Activated T-cell treated with anti-CD3 and anti-CD28 coated beads for 48 hours (primary cell): ENCODE measurements at places on chromosomes 2 and 18.

DNA sequence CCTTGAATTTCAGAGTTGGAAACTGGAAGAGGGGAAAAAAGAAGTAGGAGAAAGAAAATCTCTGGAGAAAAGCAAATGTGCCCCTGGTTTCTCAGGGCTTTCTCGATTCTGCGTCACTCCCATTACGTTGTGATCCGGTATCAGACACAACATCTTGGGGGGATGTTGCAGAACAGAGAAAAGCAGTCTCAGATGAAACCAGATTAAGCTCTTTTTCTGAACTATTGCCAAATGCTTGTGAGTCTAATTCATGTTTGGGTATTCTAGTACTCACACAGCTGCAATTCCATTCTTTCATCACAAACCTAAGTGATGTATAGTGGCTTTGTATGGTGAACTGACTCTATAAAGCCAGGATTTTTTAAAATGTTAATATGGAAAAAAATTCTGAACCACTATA lies 233.2 kb downstream of the TCF4 start:
- no peak for DNase-seq

DNA sequence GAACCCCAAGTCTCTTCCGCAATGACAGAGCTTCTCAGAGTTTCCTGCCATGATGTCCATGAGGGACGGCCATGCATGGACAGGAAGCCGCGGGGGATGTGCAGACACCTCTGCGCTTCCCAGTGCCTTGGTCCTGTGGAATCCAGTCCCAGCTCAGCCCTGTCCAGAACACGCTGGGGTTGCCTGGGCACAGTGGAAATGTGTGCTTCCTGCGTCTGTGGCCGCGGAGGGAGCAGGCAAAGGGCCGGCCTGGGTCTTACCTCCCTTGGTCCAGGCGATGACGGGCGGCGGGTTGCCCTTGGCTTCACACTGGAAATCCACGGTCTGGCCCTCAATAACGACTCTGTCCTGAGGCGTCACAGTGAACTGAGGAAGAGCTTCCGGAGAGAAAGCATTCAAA lies 79.6 kb downstream of the PXDN start:
- no peak for DNase-seq

- DNase-seq: no peak
Measured at GRCh38 chr2:202278944-202279343, 13.4 kb downstream of the NOP58 start.

DNA sequence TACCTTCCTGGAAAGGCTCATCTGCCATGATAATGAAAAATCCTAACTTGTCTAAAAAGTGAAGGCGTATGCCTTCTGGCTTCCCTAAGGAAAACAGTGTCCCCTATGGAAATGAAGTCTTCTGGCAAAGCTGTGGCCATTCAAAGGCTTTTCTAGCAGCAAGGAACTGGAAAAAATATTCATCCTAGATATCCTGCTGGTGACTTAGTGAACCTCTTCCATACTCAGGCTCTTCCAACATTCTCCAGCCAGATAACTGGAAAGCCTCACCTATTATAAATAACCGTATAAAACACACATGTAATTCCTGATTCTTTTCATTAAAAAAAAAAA lies 84.7 kb downstream of the RBMS1 start:
- DNase-seq: no peak

GRCh38 chr18:49031511-49032188 lies 80.9 kb upstream of the SMAD7 start:
- DNase-seq: peak; percentile 20

DNA sequence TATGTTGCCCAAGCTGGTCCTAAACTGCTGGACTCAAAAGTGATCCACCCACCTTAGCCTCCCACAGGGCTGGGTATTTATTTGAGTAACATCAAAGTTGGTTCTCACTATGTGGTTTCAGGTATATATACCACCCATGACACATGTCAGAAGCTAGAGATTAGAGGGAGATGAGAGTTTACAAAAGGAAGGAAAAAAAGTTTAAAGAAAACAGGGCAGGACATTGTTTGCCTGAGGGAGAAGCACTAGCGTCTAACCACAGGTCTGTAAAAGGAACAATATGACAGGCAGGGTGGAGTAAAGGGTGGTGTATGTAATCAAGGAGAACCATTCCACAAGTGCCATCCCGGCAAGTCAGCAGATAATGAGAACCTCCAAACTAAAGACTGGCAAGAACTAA lies 8.5 kb downstream of the CEP76 start:
- DNase-seq: no peak

DNA sequence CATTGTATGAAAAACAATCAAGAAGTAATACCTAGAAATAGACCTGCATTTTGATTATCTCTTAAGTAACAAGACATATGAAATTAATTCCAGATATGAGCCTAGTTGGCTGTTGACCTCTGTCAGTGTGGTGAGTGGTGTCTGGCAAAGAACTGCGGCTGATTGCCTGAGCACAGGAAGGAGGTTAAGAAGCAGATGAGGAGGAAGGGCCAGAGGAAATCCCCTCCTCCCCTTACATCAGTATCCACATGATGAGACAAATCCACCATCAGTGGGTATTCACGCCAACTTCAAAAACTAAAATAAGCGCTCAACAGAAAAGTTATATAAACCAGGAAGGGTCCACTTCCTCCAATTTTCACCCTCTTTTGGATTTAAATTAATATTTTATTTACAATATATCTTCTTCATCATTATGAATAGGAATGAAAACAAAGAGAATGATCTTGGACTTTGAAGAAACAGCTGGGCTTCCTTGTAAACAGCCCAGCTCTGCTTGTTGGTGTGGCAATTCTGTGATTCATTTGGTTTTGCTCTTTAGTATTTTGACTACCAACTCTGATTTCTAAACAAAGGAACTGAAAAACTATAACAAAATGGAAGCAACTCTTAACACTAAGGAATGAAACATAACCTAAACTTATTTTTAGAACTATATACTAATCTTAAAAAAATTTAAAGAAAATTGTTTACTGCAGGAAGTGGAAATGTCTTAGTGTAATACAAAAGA lies 27.3 kb downstream of the RFTN2 start:
- no peak for DNase-seq

DNA sequence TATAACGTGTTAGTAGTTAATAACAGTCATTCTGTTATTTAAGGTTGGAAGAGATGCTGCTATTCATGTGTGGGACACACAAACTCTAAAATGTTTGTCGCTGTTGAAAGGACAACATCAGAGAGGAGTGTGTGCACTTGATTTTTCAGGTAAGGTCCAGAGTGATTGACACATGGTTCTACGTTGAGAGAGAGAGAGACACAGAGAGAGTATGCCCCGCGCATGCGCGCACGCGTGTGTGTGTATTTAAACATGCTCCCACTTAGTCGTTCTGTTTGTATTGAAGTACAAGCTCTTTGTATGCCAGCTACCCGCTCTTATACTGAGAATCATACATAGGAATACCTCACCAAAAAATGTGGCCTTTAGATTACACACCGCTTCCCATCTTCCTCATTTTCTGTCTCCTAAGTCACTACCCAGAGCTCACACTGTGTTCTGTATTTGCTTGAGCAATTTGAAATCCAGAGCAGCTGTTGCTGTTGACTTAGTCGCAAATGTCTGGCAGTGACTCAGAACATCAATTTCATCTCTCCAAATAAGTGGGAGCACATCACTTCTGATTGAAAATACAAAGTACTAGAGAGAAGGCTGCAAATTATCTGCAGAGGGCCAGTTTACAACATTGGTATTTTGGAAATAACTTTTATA lies 148.1 kb downstream of the EML6 start:
- no peak for DNase-seq

DNA sequence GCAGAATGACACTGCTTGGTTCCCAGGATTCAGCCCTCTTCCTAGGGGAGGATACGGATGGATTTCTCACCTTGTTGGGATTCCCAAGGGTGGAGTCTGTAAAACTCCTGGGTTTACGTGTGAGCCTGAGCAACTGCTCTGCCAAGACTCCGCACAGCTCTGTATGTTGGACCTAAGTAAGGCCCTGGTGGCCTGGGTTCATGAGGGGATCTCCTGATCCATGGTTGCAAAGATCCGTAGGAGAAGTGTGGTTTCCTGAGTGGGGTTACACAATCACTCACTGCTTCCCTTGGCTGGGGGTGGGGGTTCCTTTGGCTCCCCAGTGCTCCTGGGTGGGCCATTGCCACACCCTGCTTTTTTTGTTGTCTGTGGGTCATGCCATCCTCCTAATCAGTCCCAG lies 37.7 kb downstream of the ANKRD12 start:
- DNase-seq: no peak

- DNase-seq: no peak
Measured at GRCh38 chr2:236656721-236657120, 87.1 kb downstream of the ACKR3 start.

- DNase-seq: no peak
Measured at GRCh38 chr2:98093146-98093545, 6.2 kb downstream of the VWA3B start.

GRCh38 chr18:58522132-58522531 lies 106.8 kb downstream of the ALPK2 start:
- DNase-seq: no peak

DNA sequence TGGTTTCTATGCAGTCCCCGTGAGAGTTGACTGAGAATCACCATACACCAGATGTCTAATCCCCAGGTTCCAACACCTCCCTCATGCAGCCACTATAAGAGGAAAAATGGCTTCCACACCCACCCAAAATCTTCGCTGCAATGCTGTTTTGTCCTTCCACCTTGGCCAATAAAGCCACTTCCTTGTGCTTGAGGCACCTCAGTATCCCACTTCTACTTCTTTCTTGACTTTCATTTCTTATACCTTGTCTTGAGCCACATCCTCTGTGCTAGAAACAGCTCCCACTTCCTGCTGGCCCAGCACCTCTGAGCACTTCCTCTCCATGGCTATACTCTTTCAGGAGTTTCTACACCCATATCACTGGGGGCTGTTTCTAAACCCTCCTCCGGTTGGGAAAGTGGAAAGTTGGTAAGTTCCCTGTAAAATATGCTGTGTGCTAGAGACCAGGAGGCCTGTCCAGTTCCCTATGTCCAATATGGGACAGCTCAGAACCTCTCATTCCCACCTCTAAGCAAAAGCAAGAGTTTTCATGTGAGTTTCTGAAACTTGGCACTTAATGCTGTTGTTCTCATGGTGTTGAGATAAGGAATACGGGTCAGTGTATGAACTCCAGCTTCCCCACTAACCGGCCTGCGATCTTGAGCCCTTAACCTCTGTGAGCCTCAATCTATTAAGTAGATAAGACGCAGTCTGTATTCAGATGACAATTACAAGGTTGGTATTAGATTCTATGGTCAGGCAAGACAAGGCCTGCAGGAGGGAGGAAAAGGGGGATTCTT lies 209.1 kb upstream of the ID2 start:
- no peak for DNase-seq

- no peak for DNase-seq
Measured at GRCh38 chr2:25302758-25303375, 38.9 kb downstream of the DNMT3A start.

DNA sequence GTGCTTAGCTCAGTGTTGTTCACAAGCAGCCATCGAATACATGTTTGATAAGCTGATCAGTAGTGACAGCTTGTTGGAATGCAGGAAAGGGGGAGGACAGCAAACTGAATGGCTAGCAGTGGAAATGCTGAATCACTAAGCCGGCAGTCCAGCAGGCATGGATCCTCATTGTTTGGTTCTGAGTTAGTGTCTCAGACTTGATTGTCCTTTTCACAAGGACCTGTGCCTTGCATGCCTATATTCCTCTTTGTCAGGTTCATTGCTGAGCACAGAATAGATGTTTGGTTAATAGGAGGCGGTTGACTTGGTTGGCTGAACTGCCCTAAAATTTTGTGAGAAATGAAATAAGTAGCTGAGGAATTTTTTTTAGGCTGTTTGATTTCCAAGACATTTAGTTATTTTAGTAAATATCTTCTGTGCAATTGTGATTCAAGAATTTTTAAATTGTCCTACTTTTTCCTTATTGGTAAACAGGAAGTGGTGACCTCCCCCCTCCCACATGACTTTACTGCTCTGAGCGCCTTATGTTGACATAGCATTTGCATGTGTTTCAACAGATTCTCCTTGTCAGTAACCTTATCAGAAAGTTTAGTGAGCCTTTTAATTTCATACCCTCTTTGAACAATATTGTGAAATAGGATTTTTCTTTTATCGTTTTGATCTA lies 21.4 kb upstream of the STON1 start:
- DNase-seq: no peak

DNA sequence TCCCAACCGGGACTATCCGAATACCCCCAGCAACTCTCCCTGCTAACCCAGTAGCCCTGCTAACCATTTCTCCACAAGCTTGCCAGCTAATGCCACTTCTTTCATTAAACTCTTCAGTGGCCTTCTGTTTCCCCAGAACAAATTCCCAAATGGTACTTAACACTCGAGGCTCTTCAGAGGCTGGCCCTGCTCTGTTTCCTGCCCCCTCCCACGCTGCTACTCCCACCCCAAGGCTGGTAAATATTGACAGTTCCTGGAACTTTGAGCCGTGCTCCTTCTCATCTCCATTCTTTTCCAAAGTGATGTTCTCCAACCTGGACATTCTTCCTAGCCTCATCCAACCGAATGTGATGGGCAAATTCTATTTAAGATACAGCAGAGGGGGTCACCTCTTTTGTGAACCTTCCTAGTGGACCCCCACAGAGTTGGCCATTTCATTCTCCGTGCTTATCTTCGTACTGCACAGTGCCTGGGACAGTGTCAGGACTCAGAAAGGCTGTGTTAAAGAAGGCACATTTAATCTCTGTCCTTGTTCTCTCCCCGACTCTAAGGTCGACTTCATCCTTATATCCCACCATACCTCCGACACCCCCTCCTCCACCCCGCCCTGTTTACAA lies 3.2 kb upstream of the KIDINS220 start:
- no peak for DNase-seq

- DNase-seq: no peak
Measured at GRCh38 chr18:73511771-73512503, 635.7 kb downstream of the FBXO15 start.

GRCh38 chr2:121577381-121577780 lies 46.7 kb downstream of the RNU4ATAC start:
- no peak for DNase-seq

- DNase-seq: no peak
Measured at GRCh38 chr2:217832115-217832514, 170.7 kb downstream of the TNS1 start.

DNA sequence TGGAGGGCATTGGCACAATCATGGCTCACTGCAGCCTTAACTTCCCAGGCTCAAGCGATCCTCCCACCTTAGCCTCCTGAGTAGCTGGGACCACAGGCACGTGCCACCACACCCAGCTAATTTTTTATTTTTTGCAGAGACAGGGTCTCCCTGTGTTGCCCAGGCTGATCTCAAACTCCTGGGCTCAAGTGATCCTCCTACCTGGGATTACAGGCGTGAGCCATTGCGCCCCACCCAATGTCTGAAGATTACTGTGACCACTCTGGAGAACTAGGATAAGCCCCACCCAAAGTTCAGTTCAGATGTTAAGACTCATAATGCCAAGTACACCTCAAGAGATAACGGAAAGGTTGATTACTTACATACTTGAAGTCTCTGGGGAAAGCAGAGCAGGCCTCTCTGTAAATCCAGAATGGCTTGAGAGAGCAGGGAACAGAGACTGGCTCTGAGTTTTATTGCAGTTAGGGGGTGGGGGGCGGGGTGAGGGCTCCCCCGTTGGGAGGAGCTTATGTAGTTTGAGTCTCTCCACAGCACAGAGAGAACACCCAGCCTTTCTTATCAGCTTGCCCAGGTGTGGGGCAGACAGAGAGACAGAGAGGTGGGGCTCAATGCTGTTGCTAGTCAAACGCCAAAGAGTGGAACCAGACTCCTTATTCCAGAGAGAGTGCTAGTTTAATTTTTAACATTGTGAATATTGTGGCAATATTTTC lies 26.5 kb upstream of the ERICH2 start:
- no peak for DNase-seq

- no peak for DNase-seq
Measured at GRCh38 chr18:77160515-77160914, 27.9 kb upstream of the MBP start.

GRCh38 chr18:65227970-65228369 lies 522.8 kb upstream of the CDH7 start:
- no peak for DNase-seq

- no peak for DNase-seq
Measured at GRCh38 chr18:4817665-4818064, 362.6 kb upstream of the DLGAP1 start.
